Posterior vena cava (tissue), 2 donors: ENCODE measurements at places on chromosomes 6 and 20. TPM values are rescaled to one million over a fixed set of nuclear protein-coding genes. Genes with fewer than 3 reads are reported as not detected.

GRCh38 chr20:53828088-53828681 lies 234.5 kb upstream of the ZNF217 start:
- DNase-seq = no peak

DNA sequence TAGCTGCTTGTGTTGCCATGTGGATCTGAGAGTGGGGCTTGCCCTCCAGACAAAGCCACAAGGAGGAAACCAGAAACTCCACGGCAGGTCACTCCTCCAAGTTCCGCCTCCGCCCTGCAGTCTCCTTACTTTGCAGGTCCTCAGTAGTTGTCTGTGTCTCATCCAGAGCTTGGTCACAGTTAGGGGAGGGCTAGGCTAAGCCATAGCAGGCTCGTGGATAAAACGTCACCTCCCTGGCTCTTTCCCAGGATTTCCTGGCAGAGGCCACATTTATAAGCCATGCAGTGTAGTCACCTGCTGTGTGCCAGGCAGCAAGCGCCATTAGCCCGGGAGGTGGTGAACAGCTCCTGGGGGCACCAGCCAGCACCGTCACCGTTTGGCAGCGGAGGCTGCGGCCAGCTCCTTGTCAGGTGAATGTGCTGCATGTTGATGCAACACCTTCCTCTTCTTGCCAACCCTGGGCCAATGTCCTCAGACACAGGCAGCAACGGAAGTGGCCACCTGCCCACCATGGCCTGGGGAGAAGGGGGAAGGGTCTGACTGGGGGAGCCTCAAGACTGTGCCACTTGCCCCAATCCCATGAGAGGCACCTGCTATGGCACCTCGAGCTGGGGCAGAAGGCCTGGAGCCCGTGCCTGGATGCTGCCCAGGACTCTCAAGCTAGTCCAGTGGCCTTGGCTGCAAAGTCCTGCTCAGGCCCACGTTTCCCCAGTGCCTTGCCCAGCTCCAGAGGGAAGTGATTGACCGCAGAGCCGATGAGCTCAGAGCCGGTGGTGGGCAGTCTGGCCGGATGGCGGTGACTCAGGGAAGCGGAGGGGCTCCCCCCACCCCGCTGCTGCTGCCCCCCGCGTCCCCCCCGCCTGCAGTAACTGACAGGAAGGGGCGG lies 39.0 kb upstream of the SLCO4A1 start:
- peak; percentile 94 for DNase-seq

DNA sequence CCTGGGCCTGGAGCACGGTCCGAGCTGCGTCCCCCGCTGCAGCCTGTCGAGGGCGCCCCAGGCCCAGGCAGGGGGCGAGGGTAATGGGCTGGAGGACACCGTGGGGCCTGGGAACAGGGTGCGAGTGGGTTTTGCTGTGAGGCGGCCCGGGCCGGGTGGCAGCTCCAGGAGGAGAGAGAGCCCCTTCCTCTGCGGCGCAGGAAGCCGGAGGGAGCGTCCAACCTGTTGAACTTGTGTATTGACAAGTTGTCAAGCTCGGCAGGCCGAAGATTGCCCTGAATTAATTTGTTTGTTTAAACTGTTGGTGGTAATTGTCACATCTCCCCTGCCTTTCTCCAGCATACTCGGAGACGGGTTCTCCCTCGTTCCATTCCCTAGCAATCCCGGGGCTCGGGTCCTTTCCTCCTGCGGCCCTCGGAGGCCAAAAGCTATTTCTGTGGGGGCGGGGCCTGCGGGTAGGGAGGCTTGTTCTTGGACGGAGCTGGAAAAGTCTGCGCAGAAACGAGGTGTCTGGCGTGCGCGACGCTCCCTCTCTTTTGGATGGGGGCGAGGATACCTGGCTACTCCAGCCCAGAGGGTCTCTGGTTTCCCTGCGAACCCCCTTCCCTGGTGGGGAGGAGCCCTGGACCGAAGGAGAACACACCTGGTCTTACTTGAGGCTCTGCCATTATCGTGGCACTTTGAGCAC lies 9.9 kb downstream of the NR2E1 start:
- no peak for DNase-seq

KCNK15 gene
- 4.5 TPM for total RNA-seq
